ENCODE measurements at places on chromosomes 11 and 22. TPM values are rescaled to one million over a fixed set of nuclear protein-coding genes. Genes with fewer than 3 reads are reported as not detected.
A peak's percentile ranks its signal among the peaks of the same experiment; 100 is the strongest.

CARD16 gene
- 23.6 TPM for total RNA-seq

OR8G1 gene
- not detected for total RNA-seq

- H3K27me3 ChIP-seq, result no peaks in the 10 kb centered on the region
- DNase-seq, result no peak
- no peaks in the 10 kb centered on the region for H3K36me3 ChIP-seq
- H3K27ac ChIP-seq, result no peak overlapping the region
Observed at GRCh38 chr11:131947511-131947910, 577.1 kb downstream of the NTM start.

- no peaks in the 10 kb centered on the region for H3K36me3 ChIP-seq
- DNase-seq, result no peak
- H3K27ac ChIP-seq, result no peak overlapping the region
- H3K4me1 ChIP-seq, result no peaks in the 10 kb centered on the region
Observed at GRCh38 chr11:116517584-116517983, 255.2 kb downstream of the BUD13 start.

- no peak overlapping the region for H3K4me3 ChIP-seq
- no peaks in the 10 kb centered on the region for H3K36me3 ChIP-seq
- H3K27me3 ChIP-seq, result no peaks in the 10 kb centered on the region
Observed at GRCh38 chr11:68066742-68067141, 27.9 kb downstream of the TCIRG1 start.

ADM gene
- total RNA-seq, result 1.8 TPM

FAM180B gene
- 0.55 TPM for total RNA-seq

DNA sequence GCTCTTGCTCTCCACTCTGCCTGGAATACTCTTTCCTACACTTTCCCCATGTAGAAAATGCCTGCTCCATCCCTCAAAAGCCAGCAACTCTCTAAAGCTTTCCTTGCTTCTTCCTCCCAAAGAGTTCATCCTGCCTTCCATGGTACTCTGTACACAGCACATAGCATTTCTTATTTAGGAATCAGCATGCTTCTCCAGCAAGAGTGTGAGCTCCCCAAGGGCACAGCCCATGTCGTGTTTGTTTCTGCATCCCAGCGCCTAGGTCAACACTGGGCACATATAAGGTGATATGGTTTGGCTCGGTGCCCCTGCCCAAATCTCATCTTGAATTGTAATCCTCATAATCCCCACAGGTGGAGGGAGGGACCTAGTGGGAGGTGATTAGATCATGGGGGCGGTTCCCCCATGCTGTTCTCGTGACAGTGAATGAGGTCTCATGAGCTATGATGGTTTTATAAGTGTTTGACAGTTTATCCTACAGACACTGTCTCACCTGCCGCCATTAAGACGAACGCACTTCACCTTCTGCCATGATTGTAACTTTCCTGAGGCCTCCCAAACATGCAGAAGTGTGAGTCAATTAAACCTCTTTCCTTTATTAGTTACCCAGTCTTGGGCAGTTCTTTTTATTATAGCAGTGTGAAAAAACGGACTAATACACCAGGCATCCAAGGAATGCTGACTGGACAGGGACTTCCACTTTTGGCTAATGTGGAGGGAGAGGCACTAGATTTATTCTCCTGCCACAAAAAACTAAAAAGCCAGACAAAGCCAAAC, 8.2 kb downstream of the VPS37C start:
- no peaks in the 10 kb centered on the region for H3K27me3 ChIP-seq
- DNase-seq, result no peak
- no peaks in the 10 kb centered on the region for H3K4me1 ChIP-seq
- H3K4me3 ChIP-seq, result no peak overlapping the region

RBMXL2 gene
- total RNA-seq, result not detected

DNA sequence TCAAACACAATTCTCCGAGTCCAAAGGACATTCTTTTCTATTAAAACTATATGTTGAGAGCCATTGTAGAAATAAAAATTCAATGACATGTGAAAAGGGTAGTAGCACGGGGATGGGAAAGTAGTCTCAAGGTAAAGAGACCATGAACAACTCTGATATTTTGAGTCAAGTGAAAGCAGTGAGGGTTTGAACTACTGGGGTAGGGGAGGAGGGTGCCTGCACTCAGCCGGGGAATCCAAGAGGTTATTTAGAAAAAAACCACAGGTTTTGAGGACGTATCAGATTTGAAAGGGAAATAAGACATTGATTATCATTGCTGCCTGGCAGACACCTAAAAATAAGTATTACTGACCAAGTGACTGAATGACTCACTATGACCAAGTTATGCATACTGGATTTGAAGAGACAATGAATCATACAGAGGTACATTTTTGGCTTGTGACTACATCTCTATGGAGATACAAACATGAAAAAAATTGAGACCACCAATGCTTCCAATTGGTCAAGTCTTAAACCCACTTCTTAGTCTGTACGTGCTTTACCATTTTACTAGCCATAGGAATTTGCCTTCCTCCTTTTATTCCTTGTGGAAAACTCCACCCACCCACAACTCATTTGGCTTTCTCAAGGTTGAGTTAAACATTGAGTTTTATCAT, 2.2 kb upstream of the OR52H1 start:
- no peaks in the 10 kb centered on the region for H3K36me3 ChIP-seq
- no peaks in the 10 kb centered on the region for H3K27me3 ChIP-seq
- no peak for DNase-seq
- no peak overlapping the region for H3K27ac ChIP-seq
- H3K4me3 ChIP-seq, result no peak overlapping the region
- no peaks in the 10 kb centered on the region for H3K4me1 ChIP-seq

LGALS1 gene
- total RNA-seq, result 85.1 TPM

GRCh38 chr11:6646576-6646917, 9.1 kb downstream of the DCHS1 start:
- H3K4me1 ChIP-seq, result peaks cover 52% of the 10 kb centered on the region
- H3K4me3 ChIP-seq, result peak overlapping the region; percentile 22
- no peaks in the 10 kb centered on the region for H3K36me3 ChIP-seq
- H3K27me3 ChIP-seq, result no peaks in the 10 kb centered on the region
- DNase-seq, result no peak

- H3K27me3 ChIP-seq, result no peaks in the 10 kb centered on the region
- no peak overlapping the region for H3K27ac ChIP-seq
- no peaks in the 10 kb centered on the region for H3K36me3 ChIP-seq
- no peak overlapping the region for H3K4me3 ChIP-seq
Observed at GRCh38 chr11:111422494-111423249, 43.6 kb upstream of the POU2AF1 start.

OR52N4 gene
- total RNA-seq, result 0.50 TPM

DNA sequence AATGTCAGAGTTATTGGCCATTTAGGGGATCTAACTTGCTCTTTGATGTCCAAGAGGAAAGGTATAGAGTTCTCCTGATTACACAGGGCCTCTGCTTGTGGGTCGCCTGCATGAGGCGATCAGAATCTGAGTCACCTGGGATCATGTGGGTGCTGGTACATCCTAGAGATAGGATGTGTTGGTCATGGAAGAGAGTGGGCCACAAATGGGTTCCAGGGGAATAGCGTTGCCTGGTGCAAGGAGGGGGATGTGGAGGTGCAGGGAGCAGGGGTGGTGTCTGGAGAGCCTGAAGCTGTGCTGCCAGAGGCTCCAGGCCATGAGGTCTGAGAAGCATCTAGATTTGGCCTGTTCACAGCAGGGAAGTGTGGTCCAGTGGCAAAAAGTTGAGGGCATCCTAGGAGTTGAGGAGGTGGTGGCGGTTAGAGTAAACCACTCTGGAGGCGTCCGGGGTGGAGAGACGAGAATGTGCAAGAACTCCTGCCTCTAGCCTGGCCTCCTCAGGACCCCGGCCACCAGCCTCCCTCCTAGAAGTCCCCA, 92.8 kb downstream of the MED15 start:
- H3K27me3 ChIP-seq, result no peaks in the 10 kb centered on the region
- H3K36me3 ChIP-seq, result no peaks in the 10 kb centered on the region
- no peak overlapping the region for H3K4me3 ChIP-seq
- no peaks in the 10 kb centered on the region for H3K4me1 ChIP-seq

MED15 gene
- 181 TPM for total RNA-seq

- DNase-seq, result no peak
- no peaks in the 10 kb centered on the region for H3K27me3 ChIP-seq
- H3K27ac ChIP-seq, result no peak overlapping the region
- no peak overlapping the region for H3K4me3 ChIP-seq
- H3K36me3 ChIP-seq, result no peaks in the 10 kb centered on the region
- H3K4me1 ChIP-seq, result no peaks in the 10 kb centered on the region
Observed at GRCh38 chr11:123111465-123111864, 49.5 kb upstream of the HSPA8 start.

KDM4D gene
- 0.22 TPM for total RNA-seq

GRCh38 chr22:47409539-47410275, 647.3 kb downstream of the TBC1D22A start:
- no peak for DNase-seq
- no peaks in the 10 kb centered on the region for H3K36me3 ChIP-seq
- peaks cover 6% of the 10 kb centered on the region for H3K27me3 ChIP-seq
- H3K27ac ChIP-seq, result no peak overlapping the region
- no peaks in the 10 kb centered on the region for H3K4me1 ChIP-seq
- H3K4me3 ChIP-seq, result no peak overlapping the region

DNA sequence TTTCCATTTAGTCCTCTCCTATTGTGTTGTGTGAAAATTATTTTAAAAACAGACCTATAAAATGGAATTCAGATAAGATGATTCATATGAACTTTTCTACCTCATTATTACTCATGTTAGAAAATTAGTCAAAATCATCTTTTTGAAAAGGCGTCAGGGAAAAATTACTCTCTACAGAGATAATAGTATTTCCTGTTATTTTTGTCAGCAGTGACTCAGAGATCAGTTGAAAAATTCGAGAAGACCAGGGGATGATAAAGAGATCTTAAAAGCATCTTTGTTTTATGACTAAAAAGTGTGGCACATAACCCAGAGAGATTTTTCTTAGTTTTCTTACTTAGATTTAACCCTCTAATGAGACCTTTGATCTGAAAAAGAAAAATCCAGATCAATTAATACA, 157.9 kb upstream of the CARD18 start:
- no peaks in the 10 kb centered on the region for H3K36me3 ChIP-seq
- H3K27ac ChIP-seq, result no peak overlapping the region
- DNase-seq, result no peak
- H3K4me3 ChIP-seq, result no peak overlapping the region

MYEOV gene
- not detected for total RNA-seq

DNA sequence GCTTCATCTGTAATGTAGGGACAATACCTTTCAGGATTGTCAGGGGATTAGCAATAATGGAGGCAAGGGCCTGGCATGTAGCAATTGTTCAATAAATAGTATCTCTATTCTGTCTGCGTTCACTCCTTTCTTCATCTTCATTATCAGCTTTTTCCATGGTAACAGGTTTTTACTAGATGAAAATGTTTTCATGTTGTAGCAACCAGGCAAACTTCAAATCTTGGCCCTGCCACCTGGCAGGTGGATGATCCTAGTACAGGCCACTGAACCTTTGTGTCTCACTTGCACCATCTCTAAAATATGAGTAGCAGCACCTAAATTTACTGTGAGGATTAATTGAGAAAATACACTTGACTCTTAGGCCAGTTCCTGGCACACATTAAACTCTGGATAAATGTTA, 83.4 kb downstream of the SWAP70 start:
- H3K4me3 ChIP-seq, result no peak overlapping the region
- DNase-seq, result no peak
- no peak overlapping the region for H3K27ac ChIP-seq
- no peaks in the 10 kb centered on the region for H3K27me3 ChIP-seq

- H3K27ac ChIP-seq, result no peak overlapping the region
- DNase-seq, result no peak
- no peaks in the 10 kb centered on the region for H3K27me3 ChIP-seq
- H3K4me3 ChIP-seq, result no peak overlapping the region
- H3K4me1 ChIP-seq, result no peaks in the 10 kb centered on the region
- no peaks in the 10 kb centered on the region for H3K36me3 ChIP-seq
Observed at GRCh38 chr22:33726294-33726734, 194.0 kb downstream of the LARGE1 start.

GRCh38 chr22:50102946-50103345, 13.1 kb downstream of the MOV10L1 start:
- H3K27me3 ChIP-seq, result no peaks in the 10 kb centered on the region
- peaks cover 4% of the 10 kb centered on the region for H3K4me1 ChIP-seq
- H3K4me3 ChIP-seq, result no peak overlapping the region
- no peaks in the 10 kb centered on the region for H3K36me3 ChIP-seq
- no peak for DNase-seq

DNA sequence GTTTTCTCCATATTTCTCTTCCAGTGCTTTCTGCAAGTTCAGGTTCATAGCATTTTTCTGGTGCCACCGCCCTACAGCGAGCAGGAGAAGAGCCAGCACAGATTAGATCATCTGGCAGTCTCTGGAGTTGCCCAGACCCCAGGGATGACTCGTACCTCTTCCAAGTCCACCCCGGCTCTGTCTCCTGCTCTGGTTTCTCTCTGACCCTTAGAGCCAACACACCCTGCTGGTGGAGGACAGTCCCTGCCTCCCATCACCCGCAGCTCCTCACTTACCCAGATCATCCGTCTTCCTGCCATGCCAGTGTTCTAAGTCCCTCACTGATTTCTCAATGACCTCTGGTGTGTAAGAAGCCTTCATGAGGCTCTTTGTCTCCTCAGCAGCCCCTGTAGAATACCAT, 28.0 kb downstream of the TST start:
- H3K27me3 ChIP-seq, result peaks cover 17% of the 10 kb centered on the region
- H3K4me1 ChIP-seq, result no peaks in the 10 kb centered on the region
- H3K27ac ChIP-seq, result no peak overlapping the region
- H3K36me3 ChIP-seq, result no peaks in the 10 kb centered on the region

DNA sequence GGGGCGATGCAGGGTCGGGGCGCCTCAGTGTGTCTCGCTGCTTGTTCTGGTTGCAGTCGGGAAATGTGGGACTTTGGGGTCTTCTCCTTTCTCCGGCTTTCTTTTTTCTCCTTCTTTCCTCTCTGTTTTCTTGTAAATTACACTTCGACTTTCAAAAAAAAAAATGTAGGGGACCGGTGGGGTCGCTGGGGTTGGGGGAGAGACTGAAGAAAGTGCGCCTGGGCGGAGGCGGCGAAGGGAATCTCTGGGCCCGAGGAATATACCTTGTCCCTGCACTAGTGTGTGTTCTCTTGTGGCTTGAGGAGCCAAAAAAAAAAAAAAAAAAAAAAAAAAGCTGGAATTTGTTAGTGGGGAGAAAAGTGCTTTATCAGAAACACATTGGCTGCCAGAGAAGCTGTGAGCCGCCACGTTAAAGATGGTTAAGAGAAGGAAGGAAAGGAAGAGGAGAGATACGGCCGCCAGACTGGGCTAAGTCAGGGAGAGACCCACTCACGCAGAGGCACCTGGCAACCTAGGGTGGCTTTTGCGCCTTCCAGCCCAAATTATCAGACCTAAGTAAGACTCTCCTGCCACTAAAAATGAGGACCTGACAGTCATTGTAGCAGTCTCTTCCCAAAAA, 8.4 kb upstream of the FLI1 start:
- H3K27me3 ChIP-seq, result peaks cover 25% of the 10 kb centered on the region
- peaks cover 43% of the 10 kb centered on the region for H3K4me1 ChIP-seq
- no peak overlapping the region for H3K27ac ChIP-seq
- peak overlapping the region; percentile 55 for H3K4me3 ChIP-seq

GLYAT gene
- total RNA-seq, result not detected

IFITM10 gene
- total RNA-seq, result 1.7 TPM

NLRP14 gene
- 0.05 TPM for total RNA-seq

GRCh38 chr11:8287297-8287696, 23.6 kb upstream of the LMO1 start:
- H3K36me3 ChIP-seq, result no peaks in the 10 kb centered on the region
- DNase-seq, result no peak
- H3K4me1 ChIP-seq, result no peaks in the 10 kb centered on the region
- peaks cover 9% of the 10 kb centered on the region for H3K27me3 ChIP-seq
- H3K4me3 ChIP-seq, result no peak overlapping the region
